T-helper 17 cell (primary cell): ENCODE measurements at places on chromosomes 3 and 15.

GRCh38 chr15:35624881-35625280 is 78.9 kb upstream of the DPH6 start:
- no peak overlapping the region for H3K27ac ChIP-seq
- H3K4me3 ChIP-seq = no peak overlapping the region
- H3K4me1 ChIP-seq = no peaks in the 10 kb centered on the region

GRCh38 chr3:194687638-194688199 is 2.0 kb downstream of the FAM43A start:
- peak overlapping the region; percentile 63 for H3K27ac ChIP-seq
- peaks cover 36% of the 10 kb centered on the region for H3K4me1 ChIP-seq
- no peaks in the 10 kb centered on the region for H3K27me3 ChIP-seq
- no peaks in the 10 kb centered on the region for H3K36me3 ChIP-seq
- peak overlapping the region; percentile 95 for H3K4me3 ChIP-seq

GRCh38 chr15:69591905-69592508 is 139.4 kb downstream of the RPLP1 start:
- no peak overlapping the region for H3K27ac ChIP-seq
- peaks cover 22% of the 10 kb centered on the region for H3K27me3 ChIP-seq
- peaks cover 3% of the 10 kb centered on the region for H3K36me3 ChIP-seq
- no peak overlapping the region for H3K4me3 ChIP-seq
- H3K4me1 ChIP-seq = peaks cover 11% of the 10 kb centered on the region

- H3K27ac ChIP-seq = no peak overlapping the region
- DNase-seq = no peak
- H3K27me3 ChIP-seq = no peaks in the 10 kb centered on the region
- no peak overlapping the region for H3K4me3 ChIP-seq
- no peaks in the 10 kb centered on the region for H3K4me1 ChIP-seq
Measured at GRCh38 chr3:28761375-28761774, 412.8 kb upstream of the AZI2 start.
